ENCODE measurements at places on chromosomes 3 and 15.
A peak's percentile ranks its signal among the peaks of the same experiment; 100 is the strongest.

GRCh38 chr15:66603301-66604179 is 37.7 kb upstream of the LCTL start:
- DNase-seq = peak; percentile 30

GRCh38 chr3:23952646-23953045 is 7.6 kb downstream of the NR1D2 start:
- no peak for DNase-seq

- DNase-seq = no peak
Observed at GRCh38 chr3:100532411-100532810, 40.0 kb downstream of the TMEM45A start.

GRCh38 chr3:133943031-133943535 is 47.4 kb upstream of the RAB6B start:
- no peak for DNase-seq

DNA sequence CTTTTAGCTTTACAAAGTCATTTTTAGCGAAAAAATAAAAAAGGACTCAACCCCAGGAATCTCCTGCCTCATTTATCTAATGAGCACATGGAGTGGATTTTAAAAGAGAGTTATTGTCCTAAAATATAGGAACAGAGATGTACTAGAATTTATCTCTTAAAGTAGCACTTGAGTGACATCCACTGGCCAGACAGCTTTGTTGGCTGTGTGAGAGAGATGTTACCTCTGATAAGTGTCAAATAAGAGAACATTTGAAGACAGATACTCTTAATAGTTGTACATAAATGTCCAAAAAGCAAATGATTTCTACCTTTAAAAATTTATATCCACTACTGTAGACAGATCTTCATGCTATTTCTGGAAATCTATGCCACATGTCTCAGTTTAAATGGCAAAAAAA is 12.3 kb upstream of the MFSD1 start:
- peak; percentile 38 for DNase-seq

DNA sequence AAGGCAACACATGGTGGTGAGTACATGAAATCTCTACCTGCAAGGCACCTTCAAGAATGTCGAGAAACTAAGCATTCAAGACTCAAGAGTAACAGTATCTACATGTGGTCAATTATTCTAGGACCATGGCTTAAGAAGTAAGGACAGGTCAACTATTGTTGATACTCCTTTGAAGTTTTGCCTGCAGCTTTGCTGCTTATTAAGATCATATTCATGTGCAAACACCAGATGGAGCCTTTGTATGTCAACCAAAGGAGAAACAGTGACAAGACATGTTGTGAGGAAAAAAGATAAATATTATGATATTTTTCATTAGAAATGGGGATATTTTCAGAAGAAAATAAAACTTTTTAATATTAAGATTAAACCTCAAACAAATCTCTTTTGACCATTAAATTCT is 52.3 kb upstream of the FGF7 start:
- DNase-seq = no peak

- no peak for DNase-seq
Observed at GRCh38 chr3:13644341-13645117, 95.6 kb downstream of the FBLN2 start.

- DNase-seq = no peak
Observed at GRCh38 chr3:179610066-179610465, 5.5 kb downstream of the NDUFB5 start.

- no peak for DNase-seq
Observed at GRCh38 chr15:83174891-83175290, 32.7 kb downstream of the HDGFL3 start.

GRCh38 chr3:119221779-119222320 is 18.8 kb downstream of the B4GALT4 start:
- no peak for DNase-seq

DNA sequence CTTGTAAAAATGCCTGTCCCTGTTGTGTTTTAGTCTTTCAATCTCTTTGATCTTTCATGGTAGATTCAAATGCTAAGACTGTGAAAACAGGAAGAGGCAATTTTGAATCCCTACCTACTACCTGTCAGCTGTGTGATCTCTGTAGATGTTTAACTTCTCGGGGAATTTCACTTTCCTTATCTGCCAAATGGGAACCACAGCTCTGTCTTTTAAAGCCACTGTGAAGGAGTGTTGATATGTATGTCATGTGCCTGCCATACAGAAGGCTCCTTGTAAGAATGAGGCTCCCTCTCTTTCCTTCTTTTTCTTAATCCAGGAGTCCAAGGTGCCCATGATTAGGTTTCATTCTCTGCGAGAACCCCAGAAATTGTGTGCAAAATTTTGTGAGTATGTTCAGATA is 139.6 kb upstream of the ADAMTS9 start:
- no peak for DNase-seq

- DNase-seq = no peak
Observed at GRCh38 chr3:173630849-173631248, 233.3 kb downstream of the NLGN1 start.

DNA sequence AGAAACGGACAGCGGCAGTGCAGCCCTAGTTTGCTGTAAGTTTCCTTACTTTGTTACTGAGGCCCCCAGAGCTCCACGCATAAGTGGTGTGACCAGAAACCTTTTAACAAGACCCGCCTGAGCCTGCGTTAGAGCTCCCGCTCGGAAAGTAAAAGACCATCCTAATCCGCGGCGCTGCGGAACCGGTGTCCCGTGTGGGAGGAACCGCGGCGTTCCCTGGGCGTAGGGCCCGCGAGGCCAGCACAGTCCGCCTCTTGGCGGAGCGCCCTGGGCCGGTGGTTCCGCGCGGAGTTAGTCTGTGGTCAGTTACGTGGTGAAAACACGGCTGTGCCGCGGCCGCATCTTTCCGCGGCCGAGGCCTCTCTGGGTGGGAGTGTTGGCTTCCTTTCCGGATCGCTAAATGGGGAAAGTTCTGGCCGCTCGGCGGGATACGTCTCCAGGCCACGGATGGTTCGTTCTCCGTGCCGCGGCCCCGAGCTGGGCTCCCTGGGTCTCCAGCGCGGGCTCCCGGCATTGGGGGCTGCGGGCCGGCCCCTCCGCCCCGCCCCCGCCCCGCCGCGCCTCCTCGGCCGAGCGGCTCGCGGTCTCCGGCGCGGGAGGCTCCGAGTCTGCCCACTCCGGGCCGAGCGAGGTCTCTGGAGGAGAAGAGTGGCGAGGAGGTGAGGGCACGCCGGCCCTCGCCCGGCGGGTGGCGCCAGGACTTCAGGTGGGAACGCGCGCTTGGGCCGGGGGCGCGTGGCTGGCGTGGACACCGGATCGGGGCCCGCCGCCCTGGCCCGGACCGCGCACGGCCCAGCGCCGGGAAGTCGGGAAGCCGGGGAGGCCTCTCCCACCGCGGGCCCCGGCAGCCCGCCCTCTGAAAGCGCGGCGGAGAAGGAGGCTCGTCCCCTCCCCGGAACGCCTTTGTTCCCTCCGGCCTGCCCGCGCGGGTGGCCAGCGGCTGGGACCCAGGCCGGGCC is 754 bp downstream of the B3GNT5 start:
- no peak for DNase-seq

DNA sequence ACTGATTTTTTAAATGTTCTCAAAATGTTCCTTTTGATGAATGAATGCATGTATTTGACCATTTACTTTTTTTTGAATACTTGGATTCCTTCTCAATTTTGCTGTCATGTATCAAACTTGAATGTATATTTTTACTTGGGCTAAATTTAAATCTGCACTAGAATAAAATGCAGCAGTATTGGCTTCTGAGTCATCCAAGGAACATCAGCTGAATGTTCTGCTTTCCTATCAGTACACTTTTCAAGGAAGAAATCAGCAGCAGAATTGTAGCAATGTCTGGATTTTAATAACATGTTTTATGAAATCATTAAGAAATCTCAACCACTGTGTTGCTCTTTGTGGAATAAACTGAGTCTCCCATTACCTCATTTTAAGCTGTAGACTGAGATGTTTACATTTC is 57.0 kb upstream of the COL6A6 start:
- no peak for DNase-seq

- DNase-seq = no peak
Observed at GRCh38 chr3:40216471-40216870, 93.0 kb upstream of the EIF1B start.

DNA sequence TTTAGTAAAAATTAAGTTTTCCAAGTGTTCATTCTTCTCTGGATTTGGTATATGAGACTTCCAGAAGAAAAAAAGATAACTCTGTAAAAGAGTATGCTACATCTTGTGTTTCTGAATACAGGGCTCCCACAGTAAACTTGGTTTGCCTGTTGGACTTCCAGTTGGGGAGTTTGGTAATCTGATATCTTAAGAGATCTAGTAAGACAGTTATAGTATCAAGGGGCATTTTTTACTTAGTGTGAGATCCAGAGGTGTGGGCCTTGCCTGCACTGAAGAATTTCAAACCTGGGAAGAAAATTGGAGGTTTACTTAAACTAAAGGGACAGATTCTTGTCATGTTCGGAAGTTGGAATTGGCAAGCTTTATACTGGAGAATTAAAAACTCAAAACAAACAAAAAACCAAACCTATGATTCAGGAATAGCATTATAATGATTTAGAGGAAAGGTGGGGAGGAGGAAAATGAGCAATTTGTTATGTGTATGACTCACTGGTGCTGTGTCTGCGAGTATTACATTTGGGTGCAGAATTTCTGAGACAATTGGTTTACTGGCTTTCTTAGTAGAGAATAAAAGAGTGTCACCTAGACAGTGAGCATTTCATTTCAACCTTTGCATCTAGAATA is 58.9 kb upstream of the ULK4 start:
- DNase-seq = no peak

DNA sequence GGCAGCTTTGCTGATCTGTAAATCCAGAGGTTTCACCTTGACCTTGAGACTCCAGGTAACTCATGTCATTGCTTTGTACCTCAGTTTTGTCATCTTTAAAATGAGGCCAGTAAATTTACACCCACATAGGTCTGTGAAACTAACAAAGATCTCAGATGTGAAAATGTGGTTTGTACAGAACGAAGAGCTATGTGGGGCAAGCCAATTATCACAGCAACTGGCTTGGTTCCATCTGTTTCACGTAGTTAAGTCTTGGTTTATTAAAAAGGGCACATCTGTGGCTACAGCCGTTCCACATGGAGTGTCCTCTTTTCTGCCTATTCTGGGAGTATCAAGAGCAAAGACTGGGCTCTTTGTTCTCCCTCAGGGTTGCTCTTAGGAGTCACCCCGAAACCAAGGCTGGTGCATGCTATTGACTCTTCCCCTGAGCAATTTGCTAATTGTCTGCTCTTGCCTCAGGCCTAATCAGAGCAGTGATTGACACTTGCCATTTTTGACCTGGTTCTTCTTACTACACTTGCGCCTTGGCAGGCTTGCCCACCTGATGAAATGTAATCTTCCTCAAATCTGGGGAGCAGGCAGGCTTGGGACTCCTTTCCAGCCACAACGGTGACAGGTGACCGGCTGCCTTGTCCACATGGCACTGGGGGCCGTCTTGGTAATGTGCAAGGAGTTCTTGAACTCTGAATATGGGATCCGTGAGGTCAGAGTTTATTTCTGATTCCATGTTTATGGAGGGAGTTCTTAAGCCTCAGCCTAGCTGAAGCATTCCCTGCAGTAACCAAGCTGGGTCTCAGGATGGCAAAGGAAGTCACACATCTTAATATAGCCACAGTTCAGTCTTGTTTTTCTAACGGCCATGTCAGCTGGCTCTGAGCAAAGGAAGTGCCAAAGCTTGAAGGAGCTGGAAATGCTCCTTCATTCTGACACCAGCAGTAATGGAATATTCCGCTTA is 40.1 kb downstream of the EAF1 start:
- DNase-seq = no peak

DNA sequence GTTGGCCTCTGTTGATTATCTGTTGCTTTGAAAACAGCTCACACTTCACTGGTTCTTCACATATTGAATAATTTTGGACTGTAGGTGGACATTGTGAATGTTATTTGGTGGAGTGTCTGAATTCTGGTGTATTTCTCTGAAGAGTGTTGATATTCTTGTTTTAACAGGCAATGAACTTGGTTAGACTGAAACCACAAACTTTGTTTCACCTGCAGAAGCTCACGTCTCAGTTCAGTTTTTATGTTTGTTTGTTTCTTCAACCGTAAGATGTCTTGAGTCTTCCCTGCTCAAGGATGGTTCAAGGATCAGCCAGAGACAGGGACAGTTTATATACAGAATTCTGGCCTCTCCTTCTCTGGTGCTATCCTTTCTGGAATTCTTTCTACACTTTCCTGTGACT is 43.6 kb downstream of the C3orf20 start:
- DNase-seq = no peak

DNA sequence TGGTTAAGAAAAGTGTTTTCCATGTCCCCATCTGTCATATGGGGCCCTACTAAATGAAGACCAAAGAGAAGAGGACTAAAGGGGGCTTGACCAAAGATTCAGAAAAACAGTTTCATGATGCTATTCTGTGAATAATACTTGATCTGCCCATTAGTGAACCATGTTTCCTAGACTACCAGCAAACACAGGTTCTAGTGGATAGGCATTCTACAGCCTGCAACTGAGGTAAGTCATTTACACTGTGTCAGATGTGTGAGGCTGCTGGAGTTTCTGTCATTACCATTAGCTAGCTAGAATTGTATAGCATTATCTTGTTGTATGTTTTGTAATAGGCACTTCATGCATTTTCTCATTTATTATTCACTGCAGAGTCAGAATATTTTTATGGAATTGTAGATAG is 6.6 kb downstream of the GPR171 start:
- no peak for DNase-seq

DNA sequence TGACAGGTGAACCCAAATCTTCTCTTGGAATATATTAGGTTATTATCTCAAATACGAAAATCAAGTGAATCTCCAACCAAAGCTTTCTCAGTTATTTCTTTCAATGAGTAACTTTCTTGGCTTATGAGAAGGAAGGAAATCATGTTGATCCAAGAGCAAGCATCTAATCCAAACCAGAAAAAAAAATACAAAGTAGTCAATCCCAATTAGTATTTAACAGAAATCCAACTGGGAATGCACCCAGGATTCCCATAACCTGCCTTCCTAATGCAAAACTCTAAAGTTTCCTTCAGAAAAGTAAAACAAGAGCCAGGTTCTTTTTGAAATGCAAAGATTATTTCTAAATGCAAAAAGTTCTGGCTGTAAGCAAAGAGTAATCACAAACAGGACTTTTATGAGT is 289.3 kb downstream of the SHOX2 start:
- DNase-seq = no peak

DNA sequence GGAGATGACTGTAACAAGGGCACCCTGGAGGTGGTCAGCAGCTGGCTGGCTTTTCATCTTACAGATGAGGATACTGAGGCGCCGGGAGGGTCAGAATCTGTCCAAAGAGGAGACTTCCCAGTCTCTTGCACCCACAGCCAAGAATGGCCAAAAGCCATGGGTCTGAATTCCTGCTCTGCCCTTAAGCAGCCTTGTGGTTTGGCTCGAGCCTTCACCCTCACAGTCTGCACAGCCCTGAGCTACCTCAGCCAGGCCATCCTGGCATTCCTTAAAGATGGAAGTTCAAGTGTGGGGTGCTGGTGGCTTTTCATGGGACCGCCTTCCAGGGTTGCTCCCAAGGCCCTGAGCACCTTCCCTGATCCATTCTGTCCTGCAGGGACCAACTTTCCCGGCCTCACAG is 59.2 kb downstream of the CACNA2D2 start:
- DNase-seq = no peak

Measured in NCI-H446 treated with DMSO at 0.1 percent for 48 hours (cell line).